ENCODE measurements at places on chromosomes 4 and X.

GRCh38 chr4:3781193-3781886, 15.2 kb downstream of the ADRA2C start:
- peak; percentile 63 for DNase-seq

DNA sequence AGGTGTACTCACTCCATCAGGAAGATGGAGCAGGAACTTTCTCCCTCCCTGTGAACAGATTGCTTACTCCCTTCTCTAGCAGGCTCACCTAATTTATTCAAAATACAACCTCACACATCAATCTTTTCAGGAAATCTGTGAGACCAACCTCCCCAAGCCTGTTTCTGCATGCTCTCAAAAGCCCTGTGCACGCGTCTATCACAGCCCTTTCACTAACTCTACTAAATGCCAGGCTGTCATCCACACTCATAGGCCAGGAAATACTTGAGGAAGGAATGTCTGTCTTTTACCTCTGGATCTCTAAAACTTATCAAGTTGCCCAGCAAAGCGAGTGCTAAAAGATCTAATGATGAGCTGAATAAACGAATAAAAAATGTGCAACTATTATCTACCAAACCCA, 11.2 kb downstream of the CAMK2D start:
- DNase-seq, result no peak

DNA sequence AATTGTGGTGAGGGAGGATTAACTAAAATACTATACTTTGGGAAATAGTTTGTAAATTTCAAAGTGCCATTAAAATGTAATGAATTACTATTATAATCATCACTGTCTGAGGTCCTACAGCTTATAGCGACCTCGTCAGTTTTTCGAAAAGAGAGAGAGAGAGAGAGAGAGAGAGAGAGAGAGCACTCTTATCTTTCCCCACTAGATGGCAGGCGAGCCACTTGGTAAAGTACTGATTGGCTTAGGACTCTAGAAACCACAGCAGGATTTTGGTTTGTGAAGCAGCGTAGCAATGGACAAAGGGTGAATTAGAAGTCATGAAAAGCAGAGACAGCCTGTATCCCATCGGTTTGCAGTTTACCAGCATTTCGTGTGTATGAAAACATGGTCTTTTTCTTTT, 52.5 kb downstream of the LINC00632 start:
- DNase-seq, result peak; percentile 28

- no peak for DNase-seq
Measured at GRCh38 chr4:185657183-185657582, 121.9 kb upstream of the PDLIM3 start.

GRCh38 chr4:137384476-137384875, 147.8 kb downstream of the PCDH18 start:
- DNase-seq, result no peak

- DNase-seq, result no peak
Measured at GRCh38 chr4:141849778-141850177, 213.4 kb downstream of the IL15 start.

- no peak for DNase-seq
Measured at GRCh38 chr4:13980317-13981310, 353.1 kb upstream of the BOD1L1 start.

DNA sequence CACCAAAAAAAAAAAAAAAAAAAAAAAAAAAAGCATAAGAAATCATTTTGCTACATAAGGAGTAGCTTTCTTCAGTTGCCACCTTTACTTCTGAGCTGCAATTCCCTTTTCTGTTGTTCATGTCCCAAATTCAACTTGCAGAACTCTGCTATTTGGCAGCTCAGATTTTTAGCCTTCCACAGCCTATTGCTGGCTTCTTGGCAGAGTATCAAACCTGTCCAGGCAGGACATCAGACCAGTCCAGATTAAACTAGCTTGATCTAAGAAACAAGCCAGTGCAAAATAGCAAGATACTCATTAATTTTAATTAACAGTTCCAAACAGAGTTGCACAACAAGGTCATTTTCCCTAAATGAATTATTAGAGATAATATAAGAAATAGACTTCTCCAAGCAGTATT, 123.6 kb upstream of the NR3C2 start:
- no peak for DNase-seq

DNA sequence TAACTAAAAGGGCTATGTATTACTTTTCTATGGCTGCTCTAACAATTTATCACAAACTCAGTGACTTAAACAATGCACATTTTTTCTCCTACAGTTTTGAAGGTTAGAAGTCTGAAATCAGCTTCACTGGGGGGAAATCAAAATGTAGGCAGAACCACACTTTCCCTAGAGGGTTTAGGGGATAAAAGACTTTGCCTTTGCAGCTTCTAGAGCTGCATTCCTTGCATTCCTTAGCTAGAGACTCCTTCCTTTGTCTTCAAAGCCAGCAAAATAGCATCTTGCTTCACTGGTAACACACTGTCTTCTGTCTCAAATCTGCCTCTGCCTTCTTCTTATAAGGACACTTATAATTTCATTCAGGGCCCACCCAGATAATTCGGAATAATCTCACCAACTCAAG, 152.4 kb upstream of the SPIN4 start:
- DNase-seq, result no peak

DNA sequence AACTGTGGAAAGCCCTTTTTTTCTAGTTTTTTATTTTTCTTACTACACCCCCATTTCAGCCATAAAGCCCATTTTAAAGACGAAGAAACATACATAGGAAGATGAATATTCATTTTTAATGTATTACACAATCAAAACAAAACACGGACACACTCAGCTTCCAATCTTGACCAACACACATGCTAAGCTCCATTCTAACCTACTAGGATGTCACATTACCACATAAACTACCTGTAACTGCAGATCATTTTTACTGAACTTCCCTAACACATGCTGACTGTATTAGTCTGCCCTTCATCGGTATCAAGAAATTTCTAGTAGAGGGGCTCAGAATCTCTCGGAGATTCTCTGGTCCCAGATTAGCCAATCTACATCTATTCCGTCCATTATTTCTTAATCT, 1.8 kb downstream of the CCNI start:
- DNase-seq, result no peak

- DNase-seq, result no peak
Measured at GRCh38 chrX:52424656-52425055, 55.8 kb downstream of the XAGE2 start.

GRCh38 chr4:186676531-186677161, 47.0 kb downstream of the FAT1 start:
- no peak for DNase-seq

Data from HuH-7 (cell line).